ENCODE measurements at places on chromosomes 6 and 20.

GRCh38 chr6:45808917-45809316 is 206.7 kb downstream of the CLIC5 start:
- no peak for DNase-seq

- DNase-seq = no peak
Measured at GRCh38 chr6:12355354-12355753, 65.2 kb downstream of the EDN1 start.

DNA sequence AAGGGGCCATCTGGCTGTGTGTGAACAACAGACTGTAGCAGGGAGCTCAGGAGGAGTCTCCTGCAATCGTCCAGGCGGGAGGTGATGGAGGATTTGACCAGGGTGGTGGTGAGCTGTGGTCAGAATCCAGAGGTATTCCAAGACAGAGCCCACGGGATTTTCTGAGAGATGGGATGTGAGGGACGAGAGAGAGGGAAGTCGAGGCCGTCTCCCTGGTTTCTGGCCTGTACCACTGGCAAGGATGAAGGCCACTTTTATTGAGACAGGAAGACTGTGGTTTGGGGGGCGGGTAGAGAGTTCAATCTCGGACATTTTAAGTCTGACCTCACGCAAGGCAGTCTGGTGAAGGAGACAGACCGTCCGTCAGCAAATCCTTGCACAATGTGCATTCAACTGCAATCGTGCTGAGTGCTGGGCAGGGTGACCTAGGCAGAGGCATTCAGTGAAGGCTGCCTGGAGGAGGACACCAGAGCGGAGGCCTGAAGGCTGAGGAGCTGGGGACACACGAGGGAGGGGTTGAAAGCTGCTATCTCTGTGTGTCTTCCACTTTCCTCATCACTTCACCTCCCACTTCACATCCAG is 53.9 kb downstream of the PREX1 start:
- DNase-seq = no peak

DNA sequence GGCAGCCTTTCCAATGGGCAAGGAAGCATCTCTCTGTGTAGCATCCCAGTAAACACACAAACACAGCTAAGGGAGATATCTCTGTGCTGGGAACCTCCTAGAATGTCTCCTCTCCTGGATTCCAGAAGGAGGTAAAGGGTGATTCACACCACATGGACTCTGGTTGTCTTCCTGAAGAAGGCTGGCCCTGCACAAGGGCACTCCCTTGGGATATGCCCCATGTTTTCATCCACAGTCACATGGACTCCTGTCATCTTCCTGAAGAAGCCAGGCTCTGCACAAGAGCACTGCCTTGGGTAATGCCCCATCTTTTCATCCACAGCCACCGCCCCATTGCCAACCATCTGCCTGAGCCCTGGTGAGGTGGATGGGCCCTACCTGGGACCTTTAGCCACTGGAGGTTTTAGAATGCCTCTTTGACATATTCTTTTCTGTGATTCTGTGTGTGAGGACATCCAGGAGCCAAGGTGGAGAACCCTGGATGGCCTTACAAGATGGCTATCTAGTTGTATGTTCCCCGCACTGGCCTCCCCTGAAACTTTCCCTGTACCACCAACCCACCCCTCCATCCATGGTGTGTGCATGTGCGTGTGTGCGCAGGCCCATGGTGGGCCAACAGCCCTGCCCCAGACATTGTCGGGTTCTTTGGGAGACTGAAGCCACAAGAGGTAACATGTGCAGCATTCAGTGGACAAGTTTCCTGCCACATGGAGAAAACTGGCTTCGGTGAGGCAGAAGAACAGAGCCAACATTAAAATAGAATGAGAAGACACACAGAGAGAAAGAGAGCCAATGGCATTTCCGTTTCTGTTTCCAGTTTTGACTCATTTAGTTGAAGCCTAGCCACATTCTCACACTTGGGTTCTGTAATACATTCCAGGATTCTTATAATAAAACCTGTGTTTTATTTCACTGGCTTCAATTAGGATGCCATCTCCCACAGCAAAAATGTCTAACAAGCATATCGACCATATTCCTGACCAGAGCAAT is 110.2 kb upstream of the CST7 start:
- DNase-seq = peak; percentile 37

- DNase-seq = no peak
Measured at GRCh38 chr20:10651227-10651990, 22.4 kb downstream of the JAG1 start.
